ENCODE measurements at places on chromosomes 3 and 15.

- peak; percentile 12 for DNase-seq
These were observed 3.6 kb downstream of the WHAMM start for GRCh38 chr15:82812994-82813393.

GRCh38 chr3:54424292-54424691, 301.9 kb downstream of the CACNA2D3 start:
- DNase-seq, result no peak

DNA sequence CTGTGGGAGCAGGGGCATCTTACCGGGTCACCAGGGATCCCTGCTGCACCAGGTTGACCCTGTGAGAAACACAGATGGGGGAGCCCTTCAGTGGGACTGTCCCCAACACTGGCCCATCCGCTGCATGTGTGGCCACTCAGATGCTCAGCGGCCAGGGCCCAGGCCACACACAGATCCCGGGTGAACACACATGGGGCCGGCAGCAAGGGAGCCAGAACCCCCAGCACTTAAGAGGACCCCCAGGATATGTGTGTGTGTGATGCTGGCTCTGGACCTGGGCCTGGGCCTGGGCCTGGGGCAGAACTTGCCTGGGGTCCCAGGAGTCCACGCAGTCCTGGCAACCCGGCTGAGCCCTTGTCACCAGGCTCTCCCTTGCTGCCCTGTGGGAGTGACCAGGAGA, 4.9 kb upstream of the UCN2 start:
- DNase-seq, result no peak

GRCh38 chr15:47399100-47399499, 318.2 kb upstream of the SEMA6D start:
- DNase-seq, result peak; percentile 47

DNA sequence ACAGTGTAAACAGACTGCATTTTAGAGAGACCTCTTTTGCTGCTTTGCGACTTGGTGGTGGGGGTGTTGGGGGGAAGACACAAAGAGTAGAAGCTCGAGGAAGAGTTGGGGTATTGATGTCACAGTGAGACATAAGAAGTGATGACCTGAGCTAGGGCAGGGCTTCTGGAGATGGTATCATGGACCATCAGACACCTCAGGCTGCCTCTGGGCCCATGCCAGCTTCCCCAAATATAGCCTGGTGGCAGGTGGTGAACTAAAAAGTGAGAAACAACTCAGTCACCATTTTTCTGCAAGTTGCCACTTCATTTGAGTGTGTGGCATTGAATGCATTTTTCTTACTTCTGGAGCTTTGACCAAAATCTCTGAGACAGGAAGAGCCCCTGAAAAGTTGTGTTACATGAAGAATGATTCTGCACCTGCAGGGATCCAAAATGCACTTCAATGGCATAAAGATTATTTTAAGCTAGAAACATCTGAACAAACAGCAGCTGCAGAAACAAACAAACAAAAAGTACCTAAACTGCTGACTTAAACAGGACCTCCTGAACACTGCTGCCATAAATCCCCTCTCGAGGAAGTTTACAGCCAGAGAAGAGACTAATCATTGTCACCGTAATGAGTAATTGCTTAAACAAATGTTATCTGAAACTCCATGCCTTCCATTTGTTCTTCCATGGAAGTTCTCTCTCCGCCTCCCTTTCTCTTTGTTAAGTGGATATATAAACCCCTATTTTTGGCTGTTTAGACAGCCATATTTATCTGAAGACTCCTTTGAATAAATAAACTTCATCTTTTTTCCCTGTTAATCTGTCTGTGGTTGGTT, 15.2 kb upstream of the XIRP1 start:
- no peak for DNase-seq

GRCh38 chr3:140091143-140091542, 156.2 kb downstream of the CLSTN2 start:
- DNase-seq, result peak; percentile 28

GRCh38 chr15:40506964-40507571, 36.3 kb downstream of the CHST14 start:
- DNase-seq, result peak; percentile 74

DNA sequence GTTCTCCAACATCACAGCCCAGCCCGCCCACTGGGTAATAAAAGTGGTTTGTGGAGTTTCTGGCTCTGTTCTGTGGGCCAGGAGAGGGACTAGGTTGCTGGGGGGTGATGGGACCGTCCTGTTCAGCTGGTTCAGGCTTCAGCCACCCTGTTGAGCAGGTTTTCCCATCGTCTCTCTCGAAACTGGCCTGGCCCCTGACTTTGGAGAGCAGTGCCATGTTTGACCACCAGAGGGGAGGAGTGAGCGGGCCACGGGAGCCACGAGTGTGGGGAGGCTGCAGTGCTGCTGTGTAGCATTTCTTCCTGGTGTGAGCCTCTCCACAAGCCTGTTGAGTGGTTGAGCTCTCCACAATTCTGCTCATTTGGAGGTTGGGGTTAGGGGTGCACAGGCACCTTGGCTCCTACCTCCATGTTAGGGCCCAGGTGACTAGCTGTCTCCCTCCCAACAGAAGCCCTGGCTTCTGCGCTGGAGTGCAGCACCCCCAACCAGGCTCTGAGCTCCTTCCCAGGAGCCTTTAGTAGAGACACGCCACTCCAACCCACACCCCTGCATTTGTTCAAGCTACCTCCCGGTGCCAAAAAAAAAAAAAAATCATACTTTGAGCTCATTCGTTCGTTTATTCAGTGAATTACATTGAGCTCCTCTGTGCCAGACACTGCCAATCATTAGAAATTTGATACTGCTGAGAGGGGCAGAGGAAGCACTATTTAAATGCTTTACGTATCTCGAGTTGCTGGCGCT, 13.9 kb downstream of the SPINT1 start:
- DNase-seq, result peak; percentile 49

GRCh38 chr3:71050538-71051258, 532.8 kb downstream of the FOXP1 start:
- DNase-seq, result no peak

DNA sequence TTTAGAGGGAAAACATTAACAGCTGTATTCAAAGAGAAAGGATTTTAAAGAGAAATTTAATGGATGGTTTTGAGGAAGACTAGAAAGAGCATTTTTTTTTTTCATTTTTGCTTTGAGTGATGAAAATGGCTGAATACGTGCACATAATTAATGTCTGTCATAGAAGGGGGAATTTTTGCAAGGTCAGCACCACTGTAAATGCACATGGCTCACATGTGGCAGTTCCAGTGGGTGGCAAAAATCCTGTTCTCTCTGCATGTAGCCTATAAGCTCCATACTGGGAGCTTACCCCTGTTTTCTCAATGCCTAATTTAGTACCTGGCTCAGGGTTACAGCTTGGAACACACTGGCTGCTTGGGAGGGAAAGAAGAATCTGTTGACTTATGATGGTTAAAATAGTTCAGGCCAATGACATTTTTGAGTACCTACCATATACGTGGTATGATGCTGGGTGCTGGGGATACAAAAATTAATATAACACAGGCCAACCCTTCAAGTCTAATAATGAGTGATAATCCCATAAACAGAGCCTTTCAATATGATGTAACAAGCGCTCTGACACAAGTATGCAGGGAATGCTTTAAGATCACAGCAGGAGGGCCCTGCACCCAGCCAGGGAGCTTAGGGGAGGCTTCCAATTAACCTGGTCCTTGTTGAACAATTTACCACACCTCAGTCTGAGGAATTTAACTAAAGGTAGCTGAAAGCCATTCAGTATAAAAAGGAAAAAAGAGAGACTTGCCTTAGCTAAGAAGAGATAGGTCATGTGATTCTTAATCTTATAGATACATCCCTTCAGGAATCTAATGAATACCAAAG, 33.0 kb downstream of the HSPBAP1 start:
- DNase-seq, result peak; percentile 62

- no peak for DNase-seq
These were observed 124.9 kb upstream of the TLE3 start for GRCh38 chr15:70222606-70223005.

DNA sequence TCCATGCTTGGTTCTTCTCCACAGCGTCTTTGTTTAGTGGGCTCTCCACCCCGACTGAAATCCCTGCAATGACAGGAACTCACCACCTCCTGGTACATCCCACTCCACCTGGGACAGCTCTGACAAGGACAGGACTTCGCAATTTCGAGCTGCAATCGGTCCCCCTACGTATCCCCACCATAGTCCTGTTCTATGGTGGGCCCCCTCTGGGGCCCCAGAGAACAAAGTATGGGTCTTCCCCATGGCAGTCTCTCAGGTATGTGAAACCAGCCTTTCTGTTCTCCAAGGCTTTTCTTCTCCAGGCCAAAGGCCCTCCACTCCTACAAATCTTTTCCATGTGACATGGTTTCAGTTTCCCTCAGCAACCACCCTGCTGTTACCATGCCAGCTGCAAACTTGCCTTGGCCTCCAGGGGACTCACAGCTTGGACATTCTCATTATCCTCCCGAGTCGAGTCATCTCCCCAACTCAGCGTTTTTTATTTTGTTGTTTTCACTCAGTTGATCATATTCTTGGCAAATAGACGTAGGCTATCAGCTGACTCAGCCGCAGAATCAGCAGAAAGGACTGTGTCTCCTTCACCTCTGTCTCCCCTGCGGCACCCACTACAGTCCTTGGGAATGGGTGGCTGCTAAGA, 233.3 kb downstream of the OPA1 start:
- peak; percentile 78 for DNase-seq

GRCh38 chr15:67892559-67893377, 52.9 kb upstream of the RNU6-1 start:
- DNase-seq, result peak; percentile 36

- DNase-seq, result no peak
These were observed 14.8 kb downstream of the ZIC1 start for GRCh38 chr3:147423798-147424580.

- DNase-seq, result no peak
These were observed 40.6 kb upstream of the FXR1 start for GRCh38 chr3:180871901-180872300.

DNA sequence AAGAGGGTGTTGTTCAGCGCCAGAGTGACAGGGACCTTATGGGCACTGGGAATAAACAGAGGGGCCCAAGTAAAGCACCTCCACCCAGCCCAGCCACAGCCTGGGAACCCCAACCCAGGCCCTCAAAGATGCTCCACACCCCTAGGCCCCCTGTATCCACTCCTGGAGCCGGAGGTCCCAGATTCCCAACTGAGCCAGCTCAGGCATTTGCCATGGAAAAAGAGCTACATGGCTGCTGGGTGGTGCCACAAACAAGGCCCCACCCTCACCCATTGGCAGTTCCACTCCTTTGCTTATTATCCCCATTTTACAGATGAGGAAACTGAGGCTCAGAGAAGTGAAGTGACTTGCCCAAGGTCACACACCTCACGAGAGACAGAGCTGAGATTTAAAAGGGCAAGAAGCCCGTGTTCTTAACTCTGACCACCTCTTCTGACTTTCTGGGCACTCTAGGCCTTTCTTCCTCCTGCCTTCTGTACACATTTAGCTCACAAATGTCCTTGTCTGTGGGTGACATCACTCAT, 16.9 kb downstream of the ANPEP start:
- no peak for DNase-seq
